ENCODE measurements at places on chromosomes 3 and 15.

DNA sequence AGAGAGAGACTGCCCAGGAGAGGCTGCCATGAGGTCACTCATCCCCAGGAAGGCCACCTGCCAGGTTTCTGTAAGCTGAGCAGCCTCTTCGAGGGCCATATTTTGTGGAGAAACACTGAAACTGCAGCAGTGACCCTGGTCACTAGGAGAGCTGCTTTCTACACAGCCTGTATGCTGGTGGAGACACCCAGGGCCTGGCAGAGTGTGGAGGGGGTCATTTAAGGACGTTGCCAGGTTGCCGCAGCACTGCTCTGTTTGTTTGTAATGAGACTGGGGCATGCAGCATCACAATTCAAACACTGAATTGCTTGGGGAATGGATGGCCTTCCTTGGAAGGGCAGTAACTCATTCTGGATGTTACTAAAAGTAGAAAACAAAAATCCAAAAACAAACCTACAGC is 104.9 kb upstream of the TRIM42 start:
- no peak for DNase-seq

- no peak for DNase-seq
Measured at GRCh38 chr15:81107889-81108288, 26.2 kb upstream of the CFAP161 start.

- DNase-seq, result peak; percentile 51
Measured at GRCh38 chr15:88707771-88708654, 69.2 kb downstream of the ISG20 start.

DNA sequence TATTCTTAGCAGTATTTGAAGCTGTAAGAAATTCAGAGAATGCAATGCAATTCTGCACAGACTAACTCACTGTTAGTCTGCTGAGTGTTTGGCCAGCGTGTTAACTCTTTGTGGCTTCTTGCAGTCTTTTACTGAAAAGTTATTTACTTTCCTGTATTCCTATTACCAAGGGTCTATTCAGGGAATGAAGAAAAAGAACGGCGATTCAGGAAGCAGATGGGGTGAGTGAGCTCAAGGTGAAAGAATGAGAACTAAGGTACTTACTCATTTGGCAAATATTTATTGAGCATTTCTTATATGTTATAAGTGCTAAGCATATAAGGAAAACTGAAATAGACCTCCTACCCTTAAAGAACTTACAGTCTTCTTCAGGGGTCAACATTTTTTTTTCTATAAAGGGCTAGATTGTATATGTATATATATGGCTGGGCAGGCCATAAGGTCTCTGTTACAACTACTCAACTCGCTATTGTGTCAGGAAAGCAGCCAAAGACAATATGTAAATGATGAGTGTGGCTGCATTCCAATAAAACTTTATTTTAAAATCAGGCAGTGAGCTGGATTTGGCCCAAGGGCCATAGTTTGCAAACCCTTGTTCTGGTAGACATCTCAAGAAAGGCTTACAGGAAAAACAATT is 271.9 kb upstream of the GADL1 start:
- DNase-seq, result peak; percentile 86

- DNase-seq, result peak; percentile 60
Measured at GRCh38 chr3:119559441-119559963, at the start of gene CD80. Gene CD80 (minus strand): TSS chr3:119559614. CDS start chr3:119557728, 1,886 bp downstream.

Measured in EH (cell line).